ENCODE measurements at places on chromosomes 5 and 9. TPM values are rescaled to one million over a fixed set of nuclear protein-coding genes. Genes with fewer than 3 reads are reported as not detected.

DNA sequence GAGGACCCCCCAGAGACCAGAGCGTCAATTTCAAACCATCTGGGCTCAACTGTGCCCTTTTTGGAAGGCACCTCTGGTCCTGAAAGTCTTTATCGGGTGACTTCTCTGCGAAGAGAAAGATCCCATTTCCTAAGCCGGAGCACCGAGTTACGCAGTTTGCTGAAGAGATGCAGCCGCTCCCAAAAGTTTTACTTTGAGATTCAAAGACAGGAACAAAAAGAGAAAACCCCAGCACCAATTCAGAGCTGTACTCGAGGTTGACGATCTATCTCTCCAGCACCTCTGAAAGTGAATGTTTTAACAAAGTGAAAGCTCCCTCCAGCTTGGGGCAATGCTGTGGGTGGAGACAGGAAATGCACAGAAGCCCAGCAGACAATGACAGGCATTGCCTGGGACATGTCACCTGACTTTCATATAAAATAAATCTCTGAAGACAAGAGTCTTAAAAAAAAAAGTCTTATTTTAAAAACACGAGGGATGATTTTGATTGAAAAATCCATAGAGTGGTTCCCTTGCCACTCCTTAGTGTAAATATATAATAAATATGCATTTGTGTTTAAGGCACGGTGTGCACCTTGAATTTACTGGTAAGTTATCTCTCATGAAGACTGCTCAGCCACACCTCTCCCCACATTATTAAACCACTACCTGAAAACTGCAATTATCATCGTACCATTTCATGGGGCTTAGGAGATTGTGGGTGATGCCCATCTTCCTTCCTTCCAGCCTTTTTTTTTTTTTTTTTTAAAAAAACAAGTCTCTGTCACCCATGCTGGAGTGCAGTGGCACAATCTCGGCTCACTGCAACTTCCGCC lies 79.9 kb downstream of the FNBP1 start:
- DNase-seq, result peak; percentile 74

Gene MTMR12
- 51.6 TPM for total RNA-seq

Gene CXCL14
- not detected for total RNA-seq

Gene COL23A1
- total RNA-seq, result 8.2 TPM

Gene PCDHGC4
- total RNA-seq, result 2.3 TPM

Gene PPP3R2
- not detected for total RNA-seq

- DNase-seq, result peak; percentile 3
Measured at GRCh38 chr9:31347082-31347617, 1037.3 kb upstream of the ACO1 start.

- no peak for DNase-seq
Measured at GRCh38 chr9:88477300-88477751, 57.7 kb upstream of the NXNL2 start.

All from GM23338 (cell line).